ENCODE measurements at places on chromosomes 4 and X.

- no peak for DNase-seq
Measured at GRCh38 chrX:75746891-75747639, 38.0 kb downstream of the MAGEE2 start.

DNA sequence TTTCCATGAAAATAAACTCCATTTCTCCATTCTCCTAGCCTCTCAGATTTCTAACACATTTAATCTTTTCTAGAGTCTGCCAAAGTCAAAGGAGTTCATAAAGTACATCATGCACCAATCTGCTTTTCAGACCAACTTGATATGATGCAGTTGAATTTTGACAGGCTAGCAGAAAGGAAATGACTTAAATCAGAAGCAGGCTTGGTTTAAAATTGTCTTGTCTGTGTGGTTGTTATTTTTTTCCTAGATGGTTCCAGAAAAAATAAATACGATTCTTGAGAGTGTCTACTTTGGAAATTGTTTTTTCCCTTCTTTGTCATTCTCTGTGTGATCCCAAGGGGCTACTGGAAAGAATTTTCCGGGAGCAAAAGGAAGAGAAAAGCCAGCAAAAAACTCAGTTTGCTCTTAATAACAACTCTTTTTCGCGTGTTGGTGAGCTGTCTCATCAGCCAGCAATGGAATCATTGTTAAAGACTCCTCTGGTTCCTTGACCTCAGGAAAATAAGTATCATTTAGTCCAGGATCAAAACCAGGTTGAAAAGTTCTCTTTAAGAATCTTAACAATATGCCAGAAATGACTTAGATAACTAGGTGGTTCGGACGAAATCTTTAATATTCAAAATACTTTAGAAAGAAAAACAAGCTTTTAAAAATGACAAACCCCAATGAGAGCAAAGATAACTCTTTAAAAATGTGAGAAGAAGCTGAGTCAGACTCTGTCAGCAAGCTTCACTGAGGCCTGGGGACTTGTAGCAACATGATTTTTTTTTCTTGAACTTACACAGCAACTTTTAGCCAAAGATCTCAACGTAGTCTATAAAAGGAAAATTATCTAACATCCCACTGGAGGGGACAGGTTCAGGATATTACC is 49.7 kb upstream of the GAB1 start:
- DNase-seq = no peak

DNA sequence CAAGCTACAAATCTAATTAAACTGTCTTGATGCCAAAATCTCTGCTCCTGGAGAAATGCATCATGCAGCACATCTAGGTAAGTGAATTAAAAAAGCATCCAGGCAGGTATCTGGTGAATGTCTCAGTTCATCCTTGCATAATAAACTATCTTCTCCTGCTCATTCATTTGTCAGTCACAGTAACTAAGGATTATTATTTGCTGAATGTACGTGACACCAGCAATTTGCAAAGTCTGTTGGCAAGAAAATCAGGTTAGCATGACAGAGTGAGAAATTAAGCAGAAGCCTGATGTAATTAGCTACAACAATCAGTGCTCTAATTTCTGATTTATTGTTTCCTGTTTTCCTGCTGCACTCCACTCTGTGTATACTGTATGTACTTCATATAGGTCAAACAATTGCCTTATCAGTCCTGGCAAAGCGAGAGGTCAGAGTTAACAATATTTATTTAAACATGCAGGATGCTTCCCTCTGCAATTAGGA is 213.6 kb downstream of the FBXO8 start:
- no peak for DNase-seq

- no peak for DNase-seq
Measured at GRCh38 chrX:27555514-27555913, 34.6 kb upstream of the DCAF8L2 start.

- no peak for DNase-seq
Measured at GRCh38 chr4:17771284-17771908, 10.0 kb downstream of the FAM184B start.

DNA sequence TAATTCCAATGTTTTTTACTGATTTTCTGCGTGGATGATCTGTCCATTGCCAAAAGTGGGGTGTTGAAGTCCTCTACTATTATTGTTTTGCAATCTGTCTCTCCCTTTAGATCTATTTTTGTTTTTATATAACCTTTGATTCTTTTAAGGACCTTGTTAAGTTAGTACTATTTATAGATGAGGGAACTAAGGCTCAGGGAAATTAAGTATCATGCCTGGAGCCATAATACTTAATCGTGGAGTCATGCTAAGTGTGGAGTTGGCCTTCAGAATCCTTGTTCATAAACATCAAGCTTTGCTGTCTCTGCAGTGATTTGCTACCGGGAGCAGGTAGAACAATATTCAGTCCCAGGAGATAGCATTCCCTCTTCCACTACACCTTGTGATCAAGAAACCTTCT is 31.0 kb downstream of the SGMS2 start:
- no peak for DNase-seq

- DNase-seq = no peak
Measured at GRCh38 chr4:56226579-56226978, 160.7 kb downstream of the AASDH start.

DNA sequence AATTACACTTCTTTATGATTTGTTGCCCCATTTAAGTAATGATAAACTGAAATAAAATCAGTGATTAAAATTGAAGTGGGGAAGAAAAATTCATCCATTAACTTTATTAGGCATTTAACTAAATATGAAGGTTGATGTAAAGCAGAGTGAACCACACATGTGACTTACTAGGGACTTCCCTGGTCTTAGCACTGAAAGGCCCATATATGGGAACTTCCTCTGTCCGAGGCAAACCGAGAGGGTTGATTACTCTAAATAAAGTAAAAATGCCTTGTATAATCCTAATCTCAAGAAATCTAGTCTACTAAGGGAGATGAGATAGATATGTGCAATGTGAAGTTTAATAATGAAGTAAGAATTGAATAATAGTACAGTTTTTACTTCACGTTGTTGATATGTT is 403.9 kb upstream of the RPS6KA3 start:
- DNase-seq = no peak

GRCh38 chr4:177509226-177509745 is 67.0 kb upstream of the AGA start:
- DNase-seq = no peak

DNA sequence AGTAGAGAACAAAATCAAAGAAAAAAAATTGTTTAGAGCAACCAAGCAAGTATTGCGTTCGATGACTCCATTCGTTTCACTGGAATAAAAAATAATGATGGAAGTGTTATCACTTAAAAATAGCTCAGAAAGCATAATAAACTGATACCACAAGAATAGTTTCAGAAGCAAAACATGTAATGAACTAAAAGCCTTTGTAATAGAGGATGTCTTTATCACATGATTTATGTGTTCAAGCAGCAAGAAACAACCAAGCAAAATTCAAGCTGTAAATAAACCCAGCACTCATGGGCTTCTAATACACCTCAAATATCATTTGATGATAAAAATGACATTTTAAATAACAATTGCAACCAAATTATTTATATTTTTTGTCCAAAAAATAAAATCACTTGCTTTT is 192.2 kb downstream of the NDST4 start:
- no peak for DNase-seq

GRCh38 chrX:70231666-70232065 is 2.8 kb upstream of the AWAT1 start:
- DNase-seq = no peak

DNA sequence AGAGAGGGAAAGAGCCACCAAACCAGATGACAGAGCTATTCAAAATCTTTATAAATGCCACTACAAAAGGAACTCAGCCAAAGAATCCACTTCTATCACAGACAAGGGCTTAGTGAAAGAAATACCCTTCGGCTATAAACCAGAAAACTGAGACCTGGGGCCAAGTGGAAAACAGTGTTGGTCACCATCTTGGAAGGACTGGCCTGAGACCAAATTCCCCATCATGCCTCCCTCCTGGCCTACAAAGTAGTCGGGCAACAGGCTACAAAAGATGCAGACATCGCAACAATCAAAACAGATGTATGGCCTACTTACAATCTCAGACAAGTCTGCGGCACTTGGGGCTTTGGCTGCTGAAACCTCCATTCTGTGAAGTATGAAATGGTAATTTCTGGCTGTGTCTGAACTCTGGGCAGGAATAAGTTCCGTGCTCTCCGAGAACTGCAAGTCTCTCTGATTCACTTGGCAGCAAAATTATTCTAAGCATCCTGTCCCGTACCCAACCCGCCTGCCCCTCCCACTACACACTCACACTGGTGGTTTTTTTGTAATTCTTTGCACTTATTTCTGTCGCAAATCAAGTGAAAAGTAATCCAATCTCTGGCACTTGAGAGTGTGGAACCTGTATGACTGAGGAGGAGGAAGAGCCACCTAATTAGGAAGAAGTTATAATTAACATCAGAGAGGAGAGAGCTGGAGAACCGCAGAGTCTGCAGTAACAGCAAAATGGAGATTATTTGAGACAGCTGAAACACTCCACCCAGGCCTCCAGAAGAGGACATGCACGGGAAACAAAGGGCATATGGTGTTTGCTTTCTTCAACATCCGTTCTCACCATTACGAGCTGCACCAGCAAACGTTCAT is 87.8 kb downstream of the SH3KBP1 start:
- no peak for DNase-seq

GRCh38 chr4:1939664-1940509 is 68.7 kb downstream of the NSD2 start:
- no peak for DNase-seq

- no peak for DNase-seq
Measured at GRCh38 chr4:78493731-78494130, 57.8 kb upstream of the ANXA3 start.

DNA sequence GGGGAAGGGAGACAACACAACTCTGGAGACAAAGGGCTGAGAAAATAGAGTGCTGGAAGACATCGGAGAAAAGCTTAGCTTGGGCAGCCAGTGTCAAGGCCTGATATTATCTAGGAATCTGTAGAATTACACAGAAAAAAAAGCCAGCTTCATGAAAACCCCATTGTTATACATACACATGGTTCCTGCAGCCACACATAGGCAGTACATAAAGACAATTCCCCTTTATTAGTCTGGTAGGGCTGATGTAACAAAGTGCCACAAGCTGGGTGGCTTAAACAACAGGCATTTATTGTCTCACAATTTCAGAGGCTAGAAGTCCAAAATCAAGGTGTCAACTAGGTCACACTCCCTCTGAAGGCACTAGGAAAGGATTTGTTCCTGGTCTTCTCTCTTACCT is 503.5 kb downstream of the MID1IP1 start:
- no peak for DNase-seq

DNA sequence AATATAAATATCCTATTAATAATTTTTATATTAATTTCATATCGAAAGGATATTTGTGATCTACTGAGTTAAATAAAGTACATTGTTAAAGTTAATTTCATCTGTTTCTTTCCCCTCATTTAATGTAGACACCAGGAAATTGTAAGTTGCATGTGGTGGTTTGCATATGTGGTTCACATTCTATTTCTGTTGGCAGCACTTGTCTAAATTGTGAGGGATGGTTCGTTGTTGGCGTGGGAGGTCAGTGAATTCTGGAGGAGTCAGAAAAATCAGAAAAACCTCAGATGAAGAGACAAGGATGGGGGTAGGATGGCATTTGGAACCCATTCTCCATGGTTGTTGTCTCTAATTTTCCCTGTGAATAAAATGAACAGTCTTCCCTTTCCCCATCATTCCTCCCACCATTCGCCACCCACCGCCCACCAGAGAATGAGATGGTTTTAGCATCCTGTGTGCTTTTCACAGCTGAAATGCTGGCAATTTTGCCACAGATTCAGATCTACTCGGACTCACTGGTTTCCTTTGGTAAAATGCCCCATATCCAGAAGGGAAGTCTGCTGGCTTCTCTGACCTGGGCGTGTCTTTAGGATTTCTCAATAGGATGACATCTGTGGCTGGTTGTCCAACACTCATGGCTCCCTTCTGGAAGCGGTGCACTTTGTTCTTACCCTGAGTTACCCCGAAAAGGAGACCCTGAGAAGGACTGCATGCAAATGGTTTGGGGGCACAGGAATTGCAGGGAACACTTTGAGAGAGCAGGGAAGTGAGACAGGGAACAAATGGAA is 52.3 kb downstream of the LGI2 start:
- DNase-seq = no peak
